ENCODE measurements at places on chromosomes 7 and 10.

GRCh38 chr7:82021036-82021435 is 251.2 kb upstream of the HGF start:
- no peak for DNase-seq

DNA sequence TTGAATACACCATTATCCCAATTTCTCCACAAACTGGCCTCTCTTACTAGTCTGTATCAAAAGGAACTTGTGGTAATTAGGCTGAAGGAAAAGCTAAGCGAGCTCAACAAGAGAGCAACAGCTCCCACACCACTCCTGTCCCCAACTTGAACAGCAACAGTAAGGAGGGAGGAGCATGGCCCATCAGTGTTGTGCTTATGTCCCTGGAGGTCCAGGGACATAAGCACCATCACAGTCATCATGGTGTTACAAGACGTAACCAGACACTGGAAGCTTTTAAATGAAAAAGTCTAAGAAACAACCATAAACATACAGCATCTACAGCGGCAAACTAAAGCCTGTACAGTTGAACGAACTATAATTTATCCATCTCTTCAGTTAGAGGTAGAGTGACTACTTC is 989 bp downstream of the ERLIN1 start:
- DNase-seq, result no peak

- DNase-seq, result no peak
Measured at GRCh38 chr10:79275431-79275851, 71.8 kb upstream of the PPIF start.

GRCh38 chr7:55903985-55904759 is 16.9 kb downstream of the ZNF713 start:
- no peak for DNase-seq

GRCh38 chr10:128280271-128280670 is 154.0 kb upstream of the MKI67 start:
- DNase-seq, result no peak

DNA sequence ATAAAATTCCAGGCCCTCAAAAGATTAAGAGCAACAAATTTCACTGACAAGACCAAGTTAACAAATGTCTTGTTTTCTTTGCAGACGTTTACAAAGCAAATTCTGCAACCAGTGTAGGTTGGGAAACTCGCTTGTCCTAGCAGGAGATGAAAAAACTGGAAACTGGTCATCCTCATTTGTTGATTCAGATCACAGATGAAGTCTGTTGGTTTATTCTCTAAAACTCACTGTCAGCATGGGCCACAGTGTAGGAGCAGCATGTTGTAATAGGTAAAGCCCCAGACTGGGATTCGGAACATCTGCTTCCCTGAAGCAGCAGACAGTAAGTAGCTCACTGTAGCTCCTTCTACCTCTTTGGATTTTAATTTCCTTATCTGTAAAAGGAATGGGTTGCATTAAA is 31.5 kb downstream of the PANK1 start:
- DNase-seq, result no peak

GRCh38 chr10:118439824-118440223 is 97.7 kb upstream of the FAM204A start:
- no peak for DNase-seq

GRCh38 chr7:157772486-157773130 is 435.8 kb downstream of the DNAJB6 start:
- no peak for DNase-seq

- no peak for DNase-seq
Measured at GRCh38 chr7:48718731-48719378, 205.5 kb upstream of the CDC14C start.

DNA sequence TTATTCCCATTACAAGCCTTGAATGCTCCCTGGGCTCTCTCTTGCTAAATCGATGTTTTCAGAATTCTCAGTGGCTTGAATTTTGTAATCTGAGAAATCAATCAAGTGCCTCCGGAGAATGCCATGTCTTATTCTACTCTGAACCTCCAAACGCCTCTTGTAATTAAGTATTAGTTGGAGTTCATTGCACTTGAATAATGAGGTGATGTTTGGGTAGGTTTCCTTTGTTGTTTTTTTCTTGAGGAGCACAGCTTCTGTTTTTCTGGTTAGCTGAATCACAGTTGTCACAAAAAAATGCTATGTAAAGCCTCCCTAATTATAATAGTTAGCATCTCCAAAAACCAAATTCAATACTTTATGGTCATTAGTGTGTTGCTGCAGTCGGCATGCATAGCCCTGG is 100.3 kb downstream of the PLPP4 start:
- DNase-seq, result no peak

DNA sequence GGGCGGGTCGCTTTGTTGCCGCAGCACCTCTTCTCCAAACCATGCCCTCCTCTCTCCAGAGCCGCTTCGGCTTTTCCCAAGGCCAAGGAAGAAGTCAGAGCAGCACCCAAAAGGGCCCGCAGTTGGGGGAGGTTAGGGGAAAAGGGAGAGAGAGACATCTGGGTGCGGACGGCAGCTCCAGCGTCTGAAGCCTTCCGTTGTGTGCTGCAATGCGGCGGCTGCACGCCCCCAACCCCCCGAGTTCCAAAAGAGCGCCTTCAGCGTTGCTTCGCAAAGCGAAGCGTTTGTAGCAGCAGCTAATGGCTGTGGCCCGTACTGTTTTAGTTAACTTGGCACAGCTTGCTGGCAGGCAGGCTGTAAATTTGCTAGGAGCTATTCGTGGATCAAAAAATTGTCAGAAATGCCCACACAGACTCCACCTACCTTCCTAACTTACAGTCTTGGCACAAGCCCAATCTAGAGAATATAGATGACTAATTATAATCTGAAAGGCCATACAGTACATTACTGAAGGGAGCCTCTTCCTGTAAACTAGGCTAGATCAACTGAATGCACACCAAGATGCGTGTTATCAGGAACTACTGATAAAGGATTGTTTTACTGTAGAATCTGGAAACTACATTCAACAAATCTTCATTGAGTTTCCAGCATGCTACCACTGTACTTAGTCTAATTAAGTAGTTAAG is 1.1 kb upstream of the KBTBD2 start:
- no peak for DNase-seq
